ENCODE measurements at places on chromosomes 13 and 19.

- no peak for DNase-seq
These were observed 5.9 kb upstream of the ARGLU1 start for GRCh38 chr13:106573868-106574267.

- DNase-seq, result no peak
These were observed 58.0 kb downstream of the USPL1 start for GRCh38 chr13:30675717-30676116.

DNA sequence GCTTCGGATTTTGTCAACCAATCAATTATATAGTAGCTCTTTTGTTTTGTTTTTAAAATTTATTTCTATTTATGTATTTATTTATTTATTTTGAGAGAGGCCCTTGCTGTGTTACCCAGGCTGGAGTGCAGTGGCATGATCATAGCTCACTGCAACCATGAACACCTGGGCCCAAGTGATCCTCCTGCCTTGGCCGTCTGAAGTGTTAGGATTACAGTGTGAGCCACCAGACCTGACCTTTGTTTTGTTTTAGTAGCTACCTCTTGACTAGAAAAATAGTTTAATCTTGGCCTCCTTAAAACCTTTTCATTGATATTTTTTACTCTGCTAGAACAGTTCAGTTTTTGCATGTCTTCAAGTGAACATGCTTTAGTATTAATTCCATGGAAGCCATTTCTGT lies 15.1 kb downstream of the GARRE1 start:
- no peak for DNase-seq

GRCh38 chr19:43524922-43525835 lies 1.8 kb downstream of the ETHE1 start:
- no peak for DNase-seq

GRCh38 chr19:14059652-14060155 lies 2.2 kb downstream of the PALM3 start:
- DNase-seq, result no peak

- no peak for DNase-seq
These were observed 17.8 kb downstream of the GPR12 start for GRCh38 chr13:26742691-26743358.

All from esophagus squamous epithelium (tissue), 5 donors.